ENCODE measurements at places on chromosomes 3 and 15.
A peak's percentile ranks its signal among the peaks of the same experiment; 100 is the strongest.

DNA sequence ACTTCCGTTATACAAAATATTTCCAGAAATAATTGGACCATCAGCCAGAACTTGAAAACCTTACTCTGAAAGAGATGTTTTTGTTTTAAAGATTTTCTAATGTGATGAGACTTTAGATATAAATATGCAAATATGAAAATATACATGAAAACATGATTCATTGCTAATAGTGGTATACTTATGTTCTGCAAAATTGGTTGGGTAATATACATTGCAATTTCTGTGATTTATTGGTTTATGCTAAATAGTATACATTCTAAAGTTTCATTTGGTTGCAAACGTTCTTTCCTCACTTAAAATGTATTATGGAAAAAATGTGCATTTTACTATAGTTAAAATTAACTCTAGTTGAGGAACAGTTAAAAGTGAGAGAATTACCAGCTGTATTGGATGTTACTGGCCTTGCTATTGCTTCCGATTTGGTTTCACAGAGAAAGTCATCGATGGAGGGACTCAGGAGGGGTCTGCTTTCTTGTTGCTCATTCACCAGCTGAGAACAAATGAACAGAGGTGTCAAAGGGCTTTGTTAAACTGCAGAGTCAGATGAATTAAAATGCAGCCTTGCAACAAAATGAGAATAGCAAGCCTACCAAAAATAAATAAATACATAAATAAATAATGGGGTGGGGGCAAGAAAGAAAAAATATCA, 149.3 kb downstream of the PEX5L start:
- no peak for DNase-seq

DNA sequence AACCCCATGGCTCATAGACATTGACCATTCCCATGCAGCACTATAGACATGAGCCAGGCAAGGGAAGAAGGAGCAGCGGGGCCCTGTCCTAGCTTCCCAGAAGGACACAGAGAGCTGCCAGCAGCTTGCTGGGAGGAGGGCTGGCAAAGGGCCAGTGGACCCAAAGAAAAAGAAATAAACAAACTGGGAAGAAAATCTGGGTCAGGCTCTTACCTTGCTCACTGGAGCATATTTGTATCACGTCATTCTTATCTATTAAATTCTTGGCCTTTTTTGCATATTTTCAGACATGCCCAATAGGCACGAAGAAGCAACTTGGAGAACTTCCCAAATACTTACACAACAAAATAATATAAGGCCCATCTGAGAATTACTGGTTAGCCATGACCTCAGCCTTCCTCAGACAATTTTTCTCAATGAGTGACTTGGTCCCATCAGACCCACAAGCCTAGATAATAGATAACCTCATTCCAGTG, 28.4 kb downstream of the RASGRP1 start:
- DNase-seq, result no peak

DNA sequence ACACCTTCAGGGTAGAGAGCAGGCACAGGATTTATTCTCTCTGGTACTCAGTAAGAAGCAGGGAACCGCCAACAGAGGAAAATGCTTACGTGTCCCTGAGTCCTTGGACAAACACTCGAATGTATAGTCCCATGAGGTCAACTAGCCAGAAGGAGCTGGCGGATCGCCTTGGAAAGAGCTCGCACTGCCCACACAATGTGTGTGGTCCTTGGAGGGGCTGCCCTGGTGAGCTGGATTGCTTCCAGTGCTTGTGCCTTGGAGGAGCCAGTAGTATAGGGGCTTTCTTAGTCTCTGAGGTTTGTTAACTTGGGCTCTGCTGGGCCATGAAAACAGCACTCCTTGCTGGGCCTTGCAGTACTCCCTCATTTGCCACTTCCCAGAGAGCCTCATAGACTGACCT, 40.7 kb upstream of the VILL start:
- DNase-seq, result no peak

DNA sequence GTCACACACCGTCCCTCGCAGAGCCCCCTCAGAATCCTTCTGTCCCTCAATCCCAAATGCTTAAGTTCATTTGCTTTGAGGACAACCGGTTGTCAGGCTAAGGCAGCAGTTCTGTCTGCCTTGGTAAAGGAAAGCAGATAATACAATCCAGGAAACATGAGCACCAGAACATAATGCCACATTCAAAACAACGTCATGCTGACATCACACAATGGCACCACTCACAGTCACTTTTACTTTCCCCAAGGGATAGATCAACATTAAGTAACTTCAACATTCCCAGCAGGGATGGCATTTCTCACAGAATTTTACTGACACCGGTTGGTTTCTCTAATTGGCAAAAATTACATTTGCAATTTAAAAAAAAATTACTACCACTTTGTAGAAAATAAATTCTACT, 74.6 kb upstream of the PSMD6 start:
- DNase-seq, result no peak

GRCh38 chr3:50671331-50671730, 3.4 kb upstream of the DOCK3 start:
- DNase-seq, result no peak

- DNase-seq, result no peak
Observed at GRCh38 chr3:50599716-50600118, 11.9 kb downstream of the CISH start.

- DNase-seq, result no peak
Observed at GRCh38 chr3:149077628-149078027, 8.7 kb downstream of the HLTF start.

- DNase-seq, result peak; percentile 84
Observed at GRCh38 chr15:75452364-75452864, 924 bp upstream of the SIN3A start.

- DNase-seq, result peak; percentile 94
Observed at GRCh38 chr3:50365080-50365841, 5.9 kb upstream of the TMEM115 start.

- no peak for DNase-seq
Observed at GRCh38 chr3:119220970-119221667, 19.6 kb downstream of the B4GALT4 start.

GRCh38 chr3:126151562-126152302, 28.7 kb downstream of the ALDH1L1 start:
- no peak for DNase-seq

- DNase-seq, result no peak
Observed at GRCh38 chr15:74535388-74536084, 5.5 kb upstream of the ARID3B start.

DNA sequence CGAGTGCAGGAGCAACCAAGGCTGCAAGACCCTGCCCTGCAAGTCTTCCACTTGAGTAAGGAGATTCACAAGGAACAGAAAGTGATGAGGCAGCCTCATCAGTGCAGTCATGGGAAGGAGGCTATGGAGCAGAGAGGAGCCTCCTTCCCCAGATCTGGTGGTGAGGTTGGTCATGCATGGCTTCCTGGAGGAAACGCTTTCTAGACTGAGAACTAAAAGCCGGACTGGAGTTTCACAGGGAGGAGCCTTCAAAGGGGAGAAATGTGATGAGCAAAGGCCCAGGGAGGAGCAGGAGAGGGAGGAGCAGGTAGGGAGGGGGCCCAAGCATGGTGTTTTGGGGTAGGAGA, 139.9 kb downstream of the SRGAP3 start:
- no peak for DNase-seq

GRCh38 chr3:172751175-172751704, 714 bp downstream of the ECT2 start:
- peak; percentile 3 for DNase-seq

DNA sequence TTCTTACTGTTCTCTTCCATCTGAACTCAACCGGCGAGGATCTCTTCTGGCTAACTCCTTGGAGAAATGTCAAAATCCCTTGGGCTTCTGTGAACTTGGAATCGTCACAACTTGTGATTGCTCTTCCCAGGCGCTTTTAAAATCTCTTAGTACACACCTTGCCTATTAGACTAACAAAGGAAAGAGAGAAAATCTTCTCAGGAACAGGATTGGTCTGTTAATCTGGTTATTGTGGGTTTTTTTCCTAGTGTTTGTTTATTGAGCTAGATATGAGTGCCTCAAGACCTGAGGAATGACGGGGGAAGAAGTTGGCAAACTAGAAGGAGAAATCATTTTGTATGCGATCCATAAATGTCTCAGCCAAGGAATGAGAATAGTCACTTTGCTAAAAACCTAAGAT, at the start of gene ATP13A5:
Gene ATP13A5 (minus strand): TSS at position 48 of the 400 bp plus-strand sequence. CDS start 28 bp downstream, at position 20.
- DNase-seq, result no peak

GRCh38 chr3:169552533-169552932, 111.0 kb downstream of the MECOM start:
- DNase-seq, result no peak

GRCh38 chr3:25823314-25823713, 33.4 kb downstream of the OXSM start:
- DNase-seq, result no peak
